ENCODE measurements at places on chromosomes 4 and X. TPM values are rescaled to one million over a fixed set of nuclear protein-coding genes. Genes with fewer than 3 reads are reported as not detected.

Gene TCEAL7
- total RNA-seq, result not detected

Gene NRK
- not detected for total RNA-seq

Gene ARHGEF6
- total RNA-seq, result 87.8 TPM

- no peak for DNase-seq
- no peak overlapping the region for H3K27ac ChIP-seq
- no peaks in the 10 kb centered on the region for H3K27me3 ChIP-seq
- no peaks in the 10 kb centered on the region for H3K36me3 ChIP-seq
- no peak overlapping the region for H3K4me3 ChIP-seq
Measured at GRCh38 chrX:43003204-43003565, 225.2 kb upstream of the PPP1R2C start.

GRCh38 chrX:138298268-138298667 is 413.2 kb downstream of the FGF13 start:
- H3K4me1 ChIP-seq, result no peaks in the 10 kb centered on the region
- no peaks in the 10 kb centered on the region for H3K36me3 ChIP-seq
- no peaks in the 10 kb centered on the region for H3K27me3 ChIP-seq
- no peak for DNase-seq

GRCh38 chr4:86791126-86791525 is 58.1 kb downstream of the SLC10A6 start:
- DNase-seq, result no peak
- no peak overlapping the region for H3K4me3 ChIP-seq
- H3K27me3 ChIP-seq, result no peaks in the 10 kb centered on the region
- no peaks in the 10 kb centered on the region for H3K36me3 ChIP-seq
- H3K4me1 ChIP-seq, result no peaks in the 10 kb centered on the region

DNA sequence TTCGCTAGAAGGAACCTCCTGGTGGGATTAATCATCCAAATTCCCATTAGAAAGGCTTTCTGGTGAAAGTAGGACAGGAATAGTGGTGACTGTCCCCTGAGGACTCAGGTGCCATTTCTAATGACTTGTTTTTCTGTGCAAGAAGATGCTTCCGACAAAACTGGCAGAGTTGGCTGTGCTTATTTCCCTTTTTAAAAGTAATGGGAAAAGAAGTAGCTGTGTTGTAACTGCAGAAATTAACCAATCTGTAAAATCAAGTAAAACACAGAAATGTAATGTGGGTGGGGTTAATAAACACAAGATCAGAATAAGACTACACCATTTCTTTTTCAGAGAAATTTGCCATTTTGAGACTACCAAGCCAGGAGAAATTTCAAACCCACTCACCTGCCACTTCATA is 55.0 kb upstream of the FAM9B start:
- H3K4me1 ChIP-seq, result no peaks in the 10 kb centered on the region
- no peak for DNase-seq
- H3K36me3 ChIP-seq, result no peaks in the 10 kb centered on the region

All from CD4-positive, CD25-positive, alpha-beta regulatory T cell (primary cell).